Bladder microvascular endothelial cell (primary cell): ENCODE measurements at places on chromosomes 6 and 20. TPM values are rescaled to one million over a fixed set of nuclear protein-coding genes. Genes with fewer than 3 reads are reported as not detected.

The ARG1 gene
- not detected in 2 replicates for total RNA-seq

The ZBTB12 gene
- total RNA-seq = 1.1 and 5.7 TPM in 2 replicates

The DLL1 gene
- total RNA-seq = 2.2 and 2.6 TPM in 2 replicates

The SLA2 gene
- not detected in 2 replicates for total RNA-seq

The OTOR gene
- total RNA-seq = not detected in 2 replicates

The HMGCLL1 gene
- total RNA-seq = not detected in 2 replicates

The PLN gene
- not detected in 2 replicates for total RNA-seq

The TOX2 gene
- total RNA-seq = 0.97 and 1.7 TPM in 2 replicates

The KIAA1755 gene
- 0.16 and 0.44 TPM in 2 replicates for total RNA-seq

The PACSIN1 gene
- not detected in 2 replicates for total RNA-seq
